ENCODE measurements at places on chromosomes 1 and 21.

DNA sequence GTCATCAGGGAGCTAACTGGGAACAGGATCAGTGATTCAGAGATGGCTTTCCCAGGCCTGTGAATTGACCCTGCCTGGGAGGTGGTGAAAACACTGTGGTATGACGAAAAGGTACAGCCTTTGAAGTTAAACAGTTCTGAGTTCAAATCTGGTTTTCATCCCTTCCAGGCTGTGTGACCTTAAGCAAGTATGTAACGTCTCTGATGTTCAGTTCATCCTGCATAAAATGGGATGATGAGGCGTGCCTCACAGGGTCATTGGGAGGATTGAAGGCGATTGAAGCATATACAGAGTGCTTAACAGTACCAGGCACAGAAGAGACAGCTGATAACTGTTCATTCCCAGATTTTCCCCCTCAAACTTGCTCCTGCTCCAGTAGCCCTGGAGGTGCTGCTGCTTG, 11.0 kb downstream of the KCNC4 start:
- no peak for DNase-seq

GRCh38 chr1:68791800-68792199, 294.9 kb upstream of the DEPDC1 start:
- DNase-seq, result no peak

GRCh38 chr1:150561254-150561973, 12.2 kb downstream of the ADAMTSL4 start:
- DNase-seq, result peak; percentile 93

GRCh38 chr1:210586771-210587170, 258.1 kb downstream of the HHAT start:
- DNase-seq, result peak; percentile 43

DNA sequence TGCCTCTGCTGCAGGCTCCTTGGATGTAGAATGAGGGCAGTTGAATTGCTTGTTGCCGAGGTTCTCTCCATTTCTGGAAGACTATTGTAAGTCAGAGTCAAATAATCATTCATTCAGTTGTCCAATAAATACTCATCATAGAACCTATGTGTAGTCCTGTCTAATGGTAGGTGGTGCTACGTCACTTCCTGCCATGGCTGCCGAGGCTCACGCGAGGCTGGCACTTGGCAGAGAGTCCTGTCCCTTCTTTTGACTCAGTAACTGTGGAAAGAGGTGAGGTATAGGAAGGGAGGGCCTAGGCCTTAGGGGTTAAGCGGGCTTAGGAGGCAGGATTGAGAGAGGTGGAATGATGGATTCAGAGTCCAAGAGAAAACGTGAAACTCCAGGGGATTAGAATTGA, 9.7 kb downstream of the ADARB1 start:
- DNase-seq, result no peak

GRCh38 chr1:97070376-97070775, 348.8 kb downstream of the PTBP2 start:
- DNase-seq, result no peak

DNA sequence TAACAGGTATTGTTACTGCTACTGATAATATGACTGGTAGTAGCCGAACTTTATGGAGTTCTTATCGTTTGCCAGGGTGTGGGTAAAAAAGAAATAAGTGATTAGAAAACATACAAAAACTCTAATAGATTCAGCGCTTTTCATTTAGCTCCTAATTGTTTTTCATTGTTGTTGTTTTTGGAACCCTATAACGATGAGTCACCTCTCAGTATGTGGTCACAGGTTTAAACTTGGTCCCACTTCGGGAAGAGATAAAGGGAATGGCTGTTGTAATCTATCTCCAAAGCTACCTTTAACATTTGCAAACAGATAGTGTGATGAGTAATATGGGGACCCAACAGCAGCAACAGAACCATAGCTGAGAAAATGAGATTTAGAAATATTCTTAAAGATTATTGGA, 62.7 kb upstream of the BCL10 start:
- DNase-seq, result no peak

DNA sequence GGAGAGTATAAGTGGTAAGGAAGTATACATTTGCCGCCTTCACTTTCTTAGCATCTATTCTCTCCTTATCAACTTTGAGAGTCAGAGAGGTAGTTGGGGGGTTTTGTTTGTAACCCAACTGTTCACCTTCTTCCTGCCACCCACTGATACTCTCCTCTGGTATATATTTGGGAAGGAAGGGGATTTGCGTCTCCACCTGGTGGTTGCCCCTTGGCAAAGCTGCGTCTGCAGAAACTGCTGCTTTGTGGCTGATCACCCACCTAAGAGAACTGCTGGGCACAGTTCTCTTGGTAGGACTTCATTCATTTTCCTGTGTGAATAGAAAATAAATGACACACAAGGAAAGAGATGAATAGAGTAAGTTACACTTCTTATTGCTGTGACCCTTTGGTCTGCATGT, 87.0 kb downstream of the SYT14 start:
- no peak for DNase-seq

DNA sequence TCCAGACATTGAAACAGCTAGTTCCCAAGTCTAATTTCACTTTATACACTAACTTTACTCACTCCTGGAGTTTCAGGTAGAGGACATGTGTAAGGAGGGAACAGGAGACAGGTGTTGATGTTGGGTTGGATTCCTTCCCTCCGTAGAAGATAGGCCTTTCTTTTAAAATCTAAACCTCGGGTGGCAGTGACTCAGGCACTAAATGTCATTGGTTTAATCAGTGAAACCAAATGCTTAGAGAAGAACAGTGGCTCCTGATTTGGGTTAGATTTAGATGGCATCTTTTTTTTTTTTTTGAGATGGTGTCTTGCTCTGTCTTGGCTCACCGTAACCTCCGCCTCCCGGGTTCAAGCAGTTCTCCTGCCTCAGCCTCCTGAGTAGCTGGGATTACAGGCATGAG, 7.2 kb downstream of the CAP1 start:
- no peak for DNase-seq

GRCh38 chr1:53138991-53139884, 3.2 kb downstream of the SLC1A7 start:
- no peak for DNase-seq

GRCh38 chr21:43965911-43966585, 46.1 kb upstream of the TRAPPC10 start:
- no peak for DNase-seq

DNA sequence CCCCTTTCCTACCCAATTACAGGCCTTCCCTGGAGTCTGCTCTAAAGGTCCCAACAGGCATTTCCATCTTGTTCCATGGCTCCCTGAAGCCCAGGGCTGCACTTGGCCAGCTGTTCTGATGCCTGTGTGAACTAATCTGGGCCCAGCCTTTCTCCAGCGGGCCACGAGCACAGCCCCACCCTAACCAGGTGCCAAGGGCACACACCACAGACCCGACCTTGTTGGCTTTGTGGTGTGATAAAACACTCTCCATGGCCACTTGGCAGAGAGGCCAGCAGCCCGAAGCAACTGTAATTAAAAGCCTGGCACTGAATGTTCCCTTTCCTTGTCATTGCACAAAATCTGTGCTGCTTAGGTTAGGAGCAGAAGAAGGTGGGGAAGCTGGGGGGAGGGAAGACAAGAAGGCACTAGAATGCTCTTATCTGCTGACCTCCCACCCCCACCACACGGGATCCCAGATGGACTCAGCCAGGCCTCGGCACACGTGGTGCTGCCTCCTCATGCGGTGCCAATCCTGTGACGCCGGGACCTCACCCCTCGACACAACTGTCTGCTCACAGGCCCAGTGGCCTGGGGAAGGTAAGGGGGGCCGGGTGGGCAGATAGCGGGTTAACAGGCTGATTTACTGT, 9.9 kb downstream of the HCRTR1 start:
- DNase-seq, result no peak

DNA sequence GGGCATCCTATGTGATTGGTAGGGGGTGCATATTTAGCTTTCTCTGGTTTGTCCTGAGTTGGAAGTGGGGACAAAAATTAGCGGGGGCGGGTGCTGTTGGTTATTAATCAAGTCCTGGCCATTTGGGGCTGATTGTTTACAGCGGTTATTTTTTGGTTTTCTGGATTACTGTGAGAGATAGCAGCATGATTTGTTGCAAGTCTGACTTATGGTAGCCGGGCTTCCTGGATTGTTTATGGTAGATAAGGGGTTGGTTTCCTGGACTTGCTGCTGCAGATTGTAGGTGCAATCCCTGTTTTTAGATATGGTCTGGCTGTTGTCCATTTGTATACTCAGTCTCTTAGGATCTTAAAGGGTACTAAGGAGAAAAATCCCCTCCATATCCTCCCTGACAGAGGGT, 12.1 kb upstream of the PROK1 start:
- no peak for DNase-seq

DNA sequence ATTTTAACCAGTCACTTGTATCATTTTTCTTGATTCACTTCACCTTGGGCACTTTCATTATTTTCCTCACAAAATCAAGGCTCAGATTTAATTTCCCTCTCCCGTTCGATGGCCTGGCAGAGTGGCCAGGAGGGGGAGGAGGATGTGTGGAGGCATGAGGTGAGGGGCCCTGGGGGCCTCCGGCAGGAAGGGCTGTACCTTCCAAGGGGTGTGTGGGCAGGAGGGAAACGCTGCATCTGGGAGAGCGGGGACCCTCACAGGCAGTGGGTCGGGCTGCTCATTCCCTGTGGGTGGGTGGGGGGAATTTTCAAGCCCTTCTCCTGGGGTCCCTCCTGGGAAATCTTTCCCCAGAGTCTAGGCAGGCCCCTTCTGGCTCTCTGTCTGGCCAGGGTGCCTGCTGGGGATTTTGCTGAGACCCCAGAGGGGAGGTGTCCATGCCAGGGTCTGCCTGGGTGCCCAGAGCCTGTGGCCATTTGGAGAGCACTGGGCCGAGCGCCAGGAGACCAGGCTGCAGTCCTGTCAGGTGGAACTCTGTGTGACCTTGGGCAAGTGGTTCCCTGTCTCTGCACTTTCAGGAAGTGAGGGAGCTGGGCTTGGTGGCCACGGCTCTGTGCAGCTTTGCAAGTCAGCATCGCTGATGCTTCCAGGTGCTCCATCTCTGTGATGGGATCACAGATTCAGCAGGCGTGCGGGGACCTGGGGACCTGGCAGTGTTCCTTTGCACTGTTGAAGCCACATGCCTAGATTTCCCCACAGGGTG, 81.9 kb upstream of the C1orf174 start:
- DNase-seq, result no peak

DNA sequence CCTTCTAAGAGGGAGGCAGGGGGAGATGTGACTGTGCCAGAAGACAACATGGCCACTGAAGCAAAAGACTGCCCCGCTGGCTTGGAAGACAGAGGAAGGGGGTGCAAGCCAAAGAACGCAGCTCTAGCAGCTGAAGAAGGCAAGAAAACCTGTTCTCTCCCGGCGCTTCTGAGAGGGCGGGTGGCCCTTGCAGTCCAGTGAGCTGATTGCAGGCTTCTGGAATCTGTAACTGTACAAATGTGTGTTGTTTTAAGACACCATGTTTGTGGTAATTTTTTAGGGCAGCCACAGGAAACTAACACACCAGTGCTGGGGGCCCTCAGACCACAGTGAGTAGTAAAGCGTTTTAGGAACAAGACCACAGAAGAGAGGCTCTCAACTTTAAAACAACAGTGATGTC, 47.0 kb downstream of the CD46 start:
- no peak for DNase-seq

DNA sequence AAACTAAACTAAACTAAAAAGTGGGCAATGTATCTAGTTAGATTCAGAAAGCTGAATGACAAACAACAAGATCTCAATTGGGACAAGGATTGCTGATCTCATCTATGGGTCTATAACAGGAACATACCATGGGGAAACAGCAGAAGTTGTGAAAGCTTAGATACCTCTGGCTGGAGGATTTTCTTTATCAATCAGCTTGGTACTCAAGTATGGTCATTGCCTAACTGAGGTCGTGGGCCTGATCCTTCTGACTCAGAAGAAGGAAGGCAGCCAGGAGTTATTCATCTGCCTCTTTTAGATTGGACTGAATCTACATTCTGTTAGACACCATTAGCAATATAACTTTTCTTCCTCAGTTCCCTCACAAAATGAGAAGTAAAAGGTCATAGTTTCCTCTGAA, 39.7 kb downstream of the DNTTIP2 start:
- no peak for DNase-seq

DNA sequence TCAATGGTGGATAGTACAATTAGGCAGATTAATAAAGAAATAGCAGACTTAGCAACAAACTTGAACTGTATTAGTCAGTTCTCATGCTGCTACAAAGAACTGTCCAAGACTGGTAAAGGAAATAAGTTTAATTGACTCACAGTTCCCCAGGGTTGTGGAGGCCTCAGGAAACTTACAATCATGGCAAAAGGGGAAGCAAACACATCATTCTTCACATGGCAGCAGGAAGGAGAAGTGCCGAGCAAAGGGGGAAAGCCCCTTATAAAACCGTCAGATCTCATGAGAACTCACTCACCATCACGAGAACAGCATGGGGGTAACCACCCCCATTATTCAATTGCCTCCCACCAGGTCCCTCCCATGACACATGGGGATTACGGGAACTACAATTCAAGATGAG, 27.1 kb upstream of the PDE4B start:
- DNase-seq, result no peak

DNA sequence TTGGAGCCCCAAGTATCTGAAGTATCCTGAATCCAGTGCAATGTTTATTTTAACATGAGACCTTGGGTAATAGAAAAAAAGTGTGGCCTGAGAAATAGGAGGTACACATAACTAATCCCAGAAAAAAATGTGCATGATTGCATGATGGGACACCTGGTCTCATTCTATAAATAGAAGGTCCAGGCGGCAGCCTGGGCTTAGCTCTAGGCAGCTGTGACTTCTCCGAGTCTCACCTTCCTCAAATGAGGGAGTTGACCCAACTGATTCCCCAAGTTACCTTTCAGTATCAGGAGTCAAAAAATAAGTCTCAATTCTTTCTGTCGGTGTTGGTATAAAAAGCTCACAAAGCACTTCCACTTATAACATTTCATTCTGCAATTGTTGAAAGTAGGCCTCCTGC, 65.9 kb upstream of the CCDC190 start:
- DNase-seq, result no peak

- no peak for DNase-seq
These were observed 3.5 kb upstream of the PLXNA2 start for GRCh38 chr1:208247696-208248095.

DNA sequence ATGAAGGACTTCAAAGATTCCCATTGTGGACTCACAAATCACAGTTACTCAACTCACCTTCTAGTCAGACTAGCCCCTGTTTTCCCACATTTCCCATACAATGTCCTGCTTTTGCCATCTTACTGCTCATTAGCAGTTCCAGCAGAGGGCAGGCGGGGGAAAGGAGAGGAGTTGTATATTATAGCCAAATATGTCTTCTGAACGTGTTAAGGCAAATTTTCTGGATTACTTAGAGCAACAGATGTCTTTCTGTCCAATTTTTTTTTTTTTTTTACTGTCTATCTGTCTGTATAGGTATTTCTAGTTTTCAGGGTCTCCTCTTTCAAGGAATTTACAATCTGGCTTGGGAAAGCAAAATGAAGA, 29.9 kb upstream of the DDAH1 start:
- DNase-seq, result no peak

Measured in NCI-H345 (cell line).